ENCODE measurements at places on chromosomes 3 and 15. TPM values are rescaled to one million over a fixed set of nuclear protein-coding genes. Genes with fewer than 3 reads are reported as not detected.

- no peak overlapping the region for H3K4me3 ChIP-seq
- H3K4me1 ChIP-seq, result no peaks in the 10 kb centered on the region
- no peaks in the 10 kb centered on the region for H3K27me3 ChIP-seq
- H3K36me3 ChIP-seq, result no peaks in the 10 kb centered on the region
- peak; percentile 24 for DNase-seq
These were observed 85.9 kb upstream of the PLXNA1 start for GRCh38 chr3:126896968-126897367.

DNA sequence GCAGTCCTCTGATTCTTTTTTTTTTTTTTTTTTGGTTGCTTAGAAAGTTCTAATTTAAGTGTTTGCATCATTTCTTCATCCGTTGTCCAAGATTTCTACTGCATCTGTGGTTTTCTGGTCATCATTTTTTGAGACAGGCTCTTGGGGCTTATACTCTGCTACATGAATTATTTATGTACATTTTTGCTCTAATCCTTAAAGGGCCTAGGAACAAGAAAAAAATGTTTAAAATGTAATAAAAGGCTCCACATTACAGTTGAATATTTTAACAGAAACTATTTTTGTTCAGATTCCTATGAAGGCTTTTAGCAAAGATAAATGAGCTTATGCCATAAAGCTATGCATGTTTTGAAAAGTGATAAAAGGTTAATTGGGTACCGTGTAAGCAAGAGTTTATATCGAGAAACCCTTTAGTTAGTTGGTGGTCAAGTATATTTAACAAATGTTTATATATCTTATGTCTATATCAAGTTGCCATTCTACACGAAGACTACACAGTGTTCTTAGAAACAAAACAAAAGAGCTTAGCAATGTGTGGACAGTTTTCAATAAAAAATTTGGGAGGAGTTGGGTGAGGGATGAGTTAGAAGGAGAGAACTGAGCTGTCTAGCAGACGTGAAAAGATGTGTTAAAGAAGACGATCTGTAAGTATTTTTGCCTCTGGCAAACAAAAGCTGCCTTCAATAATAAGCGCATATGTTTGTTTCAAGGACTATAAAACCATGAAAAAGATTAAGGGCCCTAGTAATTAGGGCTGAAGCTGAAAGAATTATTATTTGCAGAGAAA, 563.6 kb upstream of the NAALADL2 start:
- no peak for DNase-seq
- no peaks in the 10 kb centered on the region for H3K4me1 ChIP-seq

GRCh38 chr15:39937696-39938095, 3.8 kb downstream of the EIF2AK4 start:
- no peak overlapping the region for H3K4me3 ChIP-seq
- H3K27me3 ChIP-seq, result no peaks in the 10 kb centered on the region
- no peak overlapping the region for H3K27ac ChIP-seq
- DNase-seq, result no peak
- H3K4me1 ChIP-seq, result no peaks in the 10 kb centered on the region

- no peak overlapping the region for H3K4me3 ChIP-seq
- no peak for DNase-seq
- H3K4me1 ChIP-seq, result no peaks in the 10 kb centered on the region
- H3K27ac ChIP-seq, result no peak overlapping the region
- no peaks in the 10 kb centered on the region for H3K27me3 ChIP-seq
These were observed 58.2 kb downstream of the SLC6A1 start for GRCh38 chr3:11050666-11051323.

GRCh38 chr3:156478891-156479290, 76.0 kb downstream of the SSR3 start:
- no peak for DNase-seq
- H3K27ac ChIP-seq, result no peak overlapping the region
- H3K36me3 ChIP-seq, result no peaks in the 10 kb centered on the region

GRCh38 chr3:160720123-160720746, 35.8 kb upstream of the PPM1L start:
- no peak overlapping the region for H3K4me3 ChIP-seq
- H3K27ac ChIP-seq, result no peak overlapping the region
- DNase-seq, result no peak

DNA sequence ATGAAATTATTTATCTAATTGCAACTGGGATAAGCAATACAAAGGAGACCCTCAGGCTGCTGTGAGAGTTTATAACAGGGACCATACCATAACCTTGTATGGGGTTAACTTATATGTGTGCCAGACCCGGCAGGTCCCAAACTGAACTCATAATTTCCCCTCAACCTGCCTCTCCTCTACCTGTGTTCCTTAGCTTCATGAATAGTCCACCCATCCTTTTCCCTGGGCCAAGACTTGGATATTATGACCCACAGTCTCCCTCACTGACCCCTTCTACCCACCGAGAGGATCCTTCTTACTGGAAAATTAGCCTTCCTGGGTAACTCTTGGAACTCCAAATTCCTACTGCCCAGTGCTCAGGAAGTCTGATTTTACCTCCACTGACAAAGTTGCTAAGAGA, 3.4 kb upstream of the TSPAN3 start:
- peaks cover 5% of the 10 kb centered on the region for H3K4me1 ChIP-seq
- H3K4me3 ChIP-seq, result no peak overlapping the region
- no peaks in the 10 kb centered on the region for H3K27me3 ChIP-seq

- no peaks in the 10 kb centered on the region for H3K27me3 ChIP-seq
- H3K36me3 ChIP-seq, result no peaks in the 10 kb centered on the region
- H3K27ac ChIP-seq, result no peak overlapping the region
- peaks cover 7% of the 10 kb centered on the region for H3K4me1 ChIP-seq
These were observed 94.3 kb downstream of the XRN1 start for GRCh38 chr3:142353571-142353970.

GRCh38 chr15:45106002-45106790, 7.8 kb downstream of the DUOX2 start:
- H3K4me3 ChIP-seq, result no peak overlapping the region
- H3K36me3 ChIP-seq, result no peaks in the 10 kb centered on the region
- DNase-seq, result no peak
- H3K27me3 ChIP-seq, result no peaks in the 10 kb centered on the region
- H3K4me1 ChIP-seq, result no peaks in the 10 kb centered on the region
- H3K27ac ChIP-seq, result no peak overlapping the region

DNA sequence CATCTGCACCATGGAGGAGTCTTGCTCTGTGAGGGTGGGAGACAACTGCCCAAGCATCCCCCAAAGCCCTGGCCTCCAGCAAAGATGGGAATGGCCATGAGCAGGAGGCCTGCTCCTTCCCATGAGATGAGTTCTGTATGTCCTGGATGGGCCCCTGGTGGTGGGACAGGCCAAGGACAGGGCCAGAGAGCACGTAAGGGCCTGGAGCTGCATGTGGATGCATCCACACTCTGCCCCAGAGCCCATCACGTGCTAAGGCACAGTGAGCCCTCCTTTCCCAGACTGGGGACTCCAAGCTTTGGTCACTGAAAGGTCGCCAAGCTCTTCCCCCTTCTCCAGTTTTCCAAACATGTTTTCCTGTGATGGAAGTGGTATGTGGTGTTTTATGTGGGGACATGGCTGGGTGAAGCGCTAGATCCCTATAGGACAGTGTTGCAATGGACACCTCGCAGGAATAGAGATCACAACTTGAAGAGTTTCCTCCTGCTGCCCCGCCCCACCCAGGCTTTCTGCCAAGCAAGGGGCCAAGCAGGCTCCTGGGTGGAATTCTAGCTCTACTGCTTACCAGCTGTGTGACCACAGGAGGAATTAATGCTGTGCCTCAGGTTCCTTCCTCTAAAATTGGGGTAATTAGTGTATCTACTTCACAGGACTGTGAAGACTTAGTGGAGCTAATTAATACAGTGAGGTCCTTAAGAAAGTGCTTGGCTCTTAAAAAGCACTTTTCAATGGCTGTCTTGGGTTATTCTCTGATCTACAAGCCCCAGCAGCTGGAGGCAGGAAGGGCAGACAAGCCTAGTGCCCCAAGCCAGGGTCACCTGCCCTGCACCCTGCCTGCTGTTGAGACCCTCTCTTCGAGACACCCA, 106.4 kb upstream of the RPL32 start:
- no peak overlapping the region for H3K27ac ChIP-seq
- no peaks in the 10 kb centered on the region for H3K36me3 ChIP-seq
- no peaks in the 10 kb centered on the region for H3K27me3 ChIP-seq
- no peak for DNase-seq

DNA sequence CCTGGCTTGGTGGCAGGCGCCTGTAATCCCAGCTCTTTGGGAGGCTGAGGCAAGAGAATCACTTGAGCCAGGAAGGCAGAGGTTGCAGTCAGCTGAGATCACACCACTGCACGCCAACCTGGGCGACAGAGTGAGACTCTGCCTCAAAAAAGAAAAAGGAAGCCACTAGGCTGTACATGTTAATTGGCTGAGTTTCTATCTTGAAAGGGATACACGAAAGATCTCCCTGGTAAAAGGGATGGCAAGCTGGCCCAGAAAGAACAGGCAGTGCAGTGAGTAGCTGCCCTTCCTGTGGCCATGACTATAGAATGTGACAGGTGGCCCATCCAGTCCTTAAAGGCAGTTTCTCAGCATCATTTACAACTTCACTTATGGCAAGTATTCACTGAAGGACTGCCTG, 12.3 kb downstream of the LRIG1 start:
- H3K27me3 ChIP-seq, result no peaks in the 10 kb centered on the region
- H3K27ac ChIP-seq, result no peak overlapping the region
- no peaks in the 10 kb centered on the region for H3K4me1 ChIP-seq
- no peaks in the 10 kb centered on the region for H3K36me3 ChIP-seq
- no peak for DNase-seq

TMCO5A gene
- not detected for total RNA-seq

CPNE4 gene
- not detected for total RNA-seq

ALS2CL gene
- total RNA-seq, result 15.5 TPM

LRRIQ4 gene
- not detected for total RNA-seq

IL5RA gene
- not detected for total RNA-seq

CXCR6 gene
- 0.64 TPM for total RNA-seq

MRPL46 gene
- 38.4 TPM for total RNA-seq

PRSS50 gene
- 0.09 TPM for total RNA-seq
